ENCODE measurements at places on chromosomes 7 and 10.

- no peak for DNase-seq
Observed at GRCh38 chr7:27418541-27418940, 175.9 kb downstream of the EVX1 start.

- no peak for DNase-seq
Observed at GRCh38 chr7:112615701-112616100, 134.9 kb downstream of the LSMEM1 start.

GRCh38 chr7:28163949-28164348 is 16.6 kb downstream of the JAZF1 start:
- DNase-seq, result peak; percentile 34

- DNase-seq, result peak; percentile 67
Observed at GRCh38 chr7:137538361-137538762, 194.8 kb upstream of the PTN start.

DNA sequence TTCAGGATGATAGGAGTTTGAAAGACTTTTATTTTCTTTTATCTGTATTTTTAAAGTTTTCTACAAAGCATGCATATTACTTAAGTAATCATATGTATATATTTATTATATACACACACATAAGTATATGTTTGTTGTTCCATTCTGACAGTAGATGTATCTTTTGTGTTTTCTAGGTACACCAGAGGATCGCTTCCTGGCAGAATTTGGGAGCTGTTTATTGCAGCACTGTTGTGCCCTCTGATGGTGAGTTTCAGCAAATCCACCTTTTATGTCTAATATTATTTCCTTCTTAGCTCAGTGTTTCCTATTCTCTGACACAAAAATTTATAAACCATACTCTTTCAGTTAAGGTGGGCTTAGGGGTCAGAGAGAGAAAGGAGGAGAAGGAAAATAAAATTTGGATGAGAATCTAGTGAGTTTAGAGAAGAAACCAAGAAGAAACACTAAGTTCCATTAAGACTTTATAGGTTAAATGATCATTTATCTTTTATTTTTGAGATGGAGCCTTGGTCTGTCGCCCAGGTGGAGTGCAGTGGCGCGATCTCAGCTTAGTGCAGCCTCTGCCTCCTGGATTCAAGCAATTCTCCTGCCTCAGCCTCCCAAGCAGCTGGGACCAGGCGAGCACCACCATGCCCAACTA is 59.2 kb upstream of the OIT3 start:
- peak; percentile 79 for DNase-seq

DNA sequence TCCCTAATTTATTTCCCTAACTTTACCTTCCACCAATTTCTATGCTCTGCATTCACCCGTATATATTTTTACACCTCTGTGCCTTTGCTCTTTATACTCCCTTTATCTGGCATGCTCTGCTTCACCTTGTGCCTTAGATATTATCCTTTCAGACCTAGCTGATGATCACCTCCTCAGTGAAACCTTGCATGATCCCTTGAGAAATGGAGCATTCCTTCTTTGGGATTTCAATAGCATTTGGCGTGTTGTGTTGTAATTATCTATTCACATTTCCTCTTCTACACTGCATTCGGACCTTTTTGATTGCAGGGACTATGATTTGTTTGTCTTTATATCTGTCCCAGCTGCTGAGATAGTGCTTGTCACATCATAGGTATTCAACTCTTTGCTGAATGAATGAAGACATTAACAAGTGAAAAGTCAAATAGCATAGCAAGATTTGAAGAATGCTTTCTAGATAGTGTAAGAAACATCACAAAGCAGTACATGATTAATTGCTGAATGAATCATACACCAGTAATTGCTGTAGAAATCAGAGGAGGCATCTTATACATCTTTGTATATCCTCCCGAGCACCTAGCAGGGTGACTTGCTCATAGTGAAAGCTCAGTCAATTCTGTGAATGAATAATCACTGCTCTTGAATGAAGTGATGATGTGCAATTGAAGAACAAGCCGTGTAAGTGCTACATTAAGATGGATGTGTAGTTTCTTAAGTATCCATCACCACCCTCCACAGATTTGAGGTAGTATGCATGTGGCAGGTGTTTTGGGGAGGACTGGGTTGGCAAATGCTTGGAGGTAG is 2.0 kb upstream of the TM9SF3 start:
- no peak for DNase-seq

DNA sequence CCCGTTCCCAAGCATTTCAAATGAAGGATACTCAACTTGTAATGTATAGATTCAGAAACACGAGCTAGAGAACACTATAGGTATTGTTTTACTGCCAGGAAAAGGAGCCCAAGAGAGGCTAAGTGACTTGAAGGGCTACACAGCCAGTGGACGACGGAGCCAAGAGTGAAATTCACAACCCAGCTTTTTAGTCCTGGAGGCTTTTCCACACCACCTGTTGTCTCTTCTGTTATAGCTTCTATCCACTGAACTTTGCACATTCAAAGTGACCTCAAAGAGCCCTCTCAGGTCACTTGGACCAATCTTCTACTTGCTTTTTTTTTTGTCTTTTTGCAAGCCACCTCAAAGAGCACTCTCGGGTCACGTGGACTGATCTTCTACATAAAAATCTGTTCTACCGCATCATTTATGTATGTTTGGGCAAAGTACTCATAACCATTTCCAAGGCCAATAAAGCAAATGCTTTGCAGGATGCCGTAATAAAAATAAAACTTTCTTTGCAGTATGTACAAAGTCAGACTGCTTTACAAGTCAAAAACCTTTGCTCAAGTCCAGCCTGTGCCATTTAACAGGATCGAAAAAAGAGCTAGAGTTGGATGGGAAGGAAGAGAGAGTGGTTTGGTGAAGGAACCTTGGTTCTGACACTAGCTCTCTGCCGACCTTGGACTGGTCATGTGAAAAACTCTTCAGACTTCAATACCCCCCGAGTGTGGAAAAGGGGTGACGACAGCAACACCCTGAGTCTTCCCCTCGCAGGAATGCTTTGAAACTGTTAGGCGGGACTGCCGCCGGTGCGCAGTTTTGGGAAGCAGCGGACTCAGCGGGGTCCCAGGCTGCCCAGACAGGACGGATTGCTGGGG is 821 bp downstream of the SLC35B4 start:
- DNase-seq, result no peak

GRCh38 chr7:152522571-152523067 is 86.8 kb upstream of the KMT2C start:
- DNase-seq, result peak; percentile 27
